Activated naive CD8-positive, alpha-beta T cell treated with anti-CD3 and anti-CD28 coated beads for 36 hours (primary cell): ENCODE measurements at places on chromosomes 12 and 14.

GRCh38 chr12:99959549-99960170 is 25.1 kb downstream of the ANKS1B start:
- no peak for DNase-seq

DNA sequence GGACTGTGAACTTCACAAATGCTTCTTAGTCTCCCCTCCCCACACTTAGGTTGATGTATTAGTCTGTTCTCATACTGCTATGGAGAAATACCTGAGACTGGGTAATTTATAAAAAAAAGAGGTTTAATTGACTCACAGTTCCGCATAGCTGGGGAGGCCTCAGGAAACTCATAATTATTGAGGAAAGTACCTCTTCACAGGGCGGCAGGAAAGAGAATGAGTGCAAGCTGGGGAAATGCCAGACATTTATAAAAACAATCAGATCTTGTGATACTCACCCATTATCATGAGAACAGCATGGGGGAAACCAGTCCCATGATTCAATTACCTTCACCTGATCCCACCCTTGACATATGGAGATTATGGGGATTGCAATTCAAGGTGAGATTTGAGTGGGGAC is 178.8 kb downstream of the SLC38A4 start:
- no peak for DNase-seq

DNA sequence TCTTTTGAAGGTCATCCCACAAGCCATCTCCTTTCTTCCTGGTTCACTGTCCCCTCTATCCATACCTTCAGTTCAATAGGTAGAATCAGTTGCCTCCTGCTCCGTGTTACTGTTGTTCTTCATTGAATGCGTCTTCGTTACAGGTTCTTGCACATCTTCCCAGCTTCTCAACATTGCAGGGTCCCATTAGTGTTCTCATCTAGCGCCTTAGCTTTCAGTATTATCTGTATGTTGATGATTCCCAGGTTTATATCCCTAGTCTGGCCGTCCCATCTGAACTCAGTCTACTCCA is 2.0 kb downstream of the SCFD1 start:
- DNase-seq, result no peak

- no peak for DNase-seq
Measured at GRCh38 chr14:103510724-103511693, 11.6 kb downstream of the CKB start.

GRCh38 chr14:104925855-104926609 is 1.4 kb downstream of the PLD4 start:
- DNase-seq, result no peak

- DNase-seq, result no peak
Measured at GRCh38 chr12:58819345-58819744, 101.0 kb downstream of the LRIG3 start.

DNA sequence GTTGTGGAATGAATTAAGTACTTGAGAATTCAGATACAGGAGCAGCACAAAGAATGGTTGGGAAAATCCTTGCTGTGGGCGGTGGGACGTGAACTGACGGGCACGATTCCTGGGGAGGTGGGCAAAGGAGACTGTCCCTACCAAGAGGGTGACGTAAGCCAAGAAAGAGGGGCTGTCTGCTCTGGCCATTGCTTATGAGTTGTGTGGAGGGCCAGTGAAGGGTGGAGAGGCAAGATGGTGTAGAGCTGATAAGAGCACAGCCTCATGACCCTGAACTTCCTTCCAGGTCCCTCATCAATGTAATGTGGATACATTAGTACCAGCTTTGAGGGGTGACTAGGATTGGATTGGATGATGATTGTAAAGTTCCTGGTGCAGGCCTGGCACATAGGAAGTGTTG is 50.2 kb downstream of the WDR20 start:
- no peak for DNase-seq

GRCh38 chr14:82414853-82415539 is 881.3 kb upstream of the SEL1L start:
- no peak for DNase-seq

DNA sequence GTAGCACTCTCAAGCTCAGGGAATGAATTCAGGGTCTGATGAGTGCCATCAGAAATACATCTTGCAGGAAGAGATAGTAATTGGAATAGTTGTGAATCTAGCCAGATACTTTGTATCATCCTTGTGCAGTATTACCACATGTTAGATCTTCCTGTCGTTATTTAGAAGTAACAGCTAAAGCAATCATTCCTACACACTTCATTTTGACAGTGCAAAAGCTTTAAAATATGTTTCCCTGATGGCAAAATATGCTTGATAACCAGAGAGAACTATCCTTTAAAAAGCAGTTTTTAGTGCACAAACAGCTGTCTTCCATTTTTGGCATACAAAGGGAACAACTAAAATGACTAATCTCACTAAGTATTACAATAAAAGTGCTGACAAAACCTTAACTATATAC is 149.5 kb upstream of the SLC38A2 start:
- DNase-seq, result no peak

GRCh38 chr12:92445253-92446082 is 257.3 kb upstream of the PLEKHG7 start:
- peak; percentile 22 for DNase-seq

DNA sequence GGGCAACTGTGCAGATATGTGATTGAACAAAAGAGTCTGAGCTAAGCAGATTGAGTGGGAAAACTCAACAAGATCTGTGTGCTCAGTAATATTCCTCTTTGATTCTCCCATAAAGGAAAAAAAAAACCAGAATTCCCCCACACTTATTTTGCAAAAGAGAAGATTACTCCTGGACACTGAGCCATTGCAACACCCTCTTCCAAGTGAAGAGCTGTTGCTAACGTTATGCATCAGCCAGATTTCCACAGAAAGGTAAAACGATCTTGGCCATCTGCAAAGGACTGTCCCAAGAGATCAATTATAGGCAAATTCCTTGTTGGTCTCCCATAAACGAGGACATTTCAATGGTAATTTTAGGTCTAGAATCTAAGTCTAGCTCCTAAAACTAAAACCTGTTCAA is 587.7 kb downstream of the C12orf50 start:
- DNase-seq, result no peak
